ENCODE measurements at places on chromosomes 12 and 14. TPM values are rescaled to one million over a fixed set of nuclear protein-coding genes. Genes with fewer than 3 reads are reported as not detected.
A peak's percentile ranks its signal among the peaks of the same experiment; 100 is the strongest.

GRCh38 chr12:56119361-56119796, 1.3 kb downstream of the ZC3H10 start:
- DNase-seq = peak; percentile 73

- DNase-seq = no peak
These were observed 46.9 kb downstream of the C14orf132 start for GRCh38 chr14:96086032-96086431.

DNA sequence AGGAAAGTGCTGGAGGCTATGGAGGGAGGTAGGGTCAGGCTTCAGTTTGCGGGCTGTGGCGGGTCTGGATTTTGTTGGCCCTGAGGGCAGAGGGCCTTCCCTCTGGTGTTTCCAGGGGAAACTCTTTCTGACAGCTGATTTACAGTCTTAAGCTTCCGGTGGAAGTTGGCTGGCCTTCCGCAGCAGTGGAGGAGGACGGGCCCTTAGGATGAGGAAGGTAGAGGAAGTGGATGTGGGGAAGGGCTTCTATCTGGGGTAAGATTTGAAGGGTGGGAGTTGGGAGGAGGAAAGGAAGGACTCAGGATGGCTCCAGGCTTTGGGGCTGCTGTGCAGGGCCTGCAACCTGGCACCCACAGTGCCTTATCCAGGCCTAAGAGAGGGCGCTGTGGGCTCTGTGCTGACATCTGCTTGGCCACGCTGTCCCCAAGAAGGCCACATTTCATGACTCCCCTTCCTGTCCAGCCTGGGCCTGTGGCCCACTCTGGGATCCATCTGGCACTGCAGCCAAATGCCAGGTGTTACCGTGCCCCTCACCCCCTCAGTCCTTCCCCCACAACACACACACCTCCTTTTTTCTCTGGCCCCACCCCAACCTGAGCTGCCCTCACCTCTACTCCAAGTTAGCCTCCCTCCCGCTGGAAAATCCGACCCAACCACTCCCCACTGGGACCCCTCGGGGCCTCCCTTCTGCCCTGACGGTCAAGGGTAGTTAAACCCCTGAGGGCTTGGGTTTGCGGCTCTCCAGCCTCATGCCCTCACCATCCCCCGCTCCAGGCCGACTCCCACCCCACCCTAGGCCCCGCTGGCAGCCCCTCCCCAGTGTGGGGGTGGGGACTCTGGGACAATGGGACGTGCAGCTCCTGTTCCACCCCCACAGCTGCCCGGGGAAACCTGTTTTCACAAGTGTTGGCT, 7.7 kb upstream of the PPP1R13B start:
- DNase-seq = no peak

DNA sequence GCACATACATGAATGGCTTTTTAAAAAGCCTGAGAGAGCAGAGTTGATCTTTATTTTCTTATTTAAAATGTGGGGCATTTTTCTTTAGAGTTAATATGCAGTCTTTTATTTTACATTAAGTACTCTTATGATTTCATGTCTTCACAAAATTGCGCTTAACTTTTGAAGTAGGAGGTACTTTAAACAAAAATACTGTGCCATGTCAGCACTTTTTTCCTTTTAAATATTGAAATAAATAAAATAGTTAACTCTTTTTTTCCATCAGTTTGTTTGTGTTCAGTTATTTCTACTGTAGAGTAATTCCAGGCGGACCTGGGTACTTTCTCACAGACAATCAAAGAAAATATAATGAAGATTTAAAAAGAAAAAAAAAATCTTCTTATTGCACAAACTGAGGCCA, 231.7 kb downstream of the DPF3 start:
- DNase-seq = no peak

DNA sequence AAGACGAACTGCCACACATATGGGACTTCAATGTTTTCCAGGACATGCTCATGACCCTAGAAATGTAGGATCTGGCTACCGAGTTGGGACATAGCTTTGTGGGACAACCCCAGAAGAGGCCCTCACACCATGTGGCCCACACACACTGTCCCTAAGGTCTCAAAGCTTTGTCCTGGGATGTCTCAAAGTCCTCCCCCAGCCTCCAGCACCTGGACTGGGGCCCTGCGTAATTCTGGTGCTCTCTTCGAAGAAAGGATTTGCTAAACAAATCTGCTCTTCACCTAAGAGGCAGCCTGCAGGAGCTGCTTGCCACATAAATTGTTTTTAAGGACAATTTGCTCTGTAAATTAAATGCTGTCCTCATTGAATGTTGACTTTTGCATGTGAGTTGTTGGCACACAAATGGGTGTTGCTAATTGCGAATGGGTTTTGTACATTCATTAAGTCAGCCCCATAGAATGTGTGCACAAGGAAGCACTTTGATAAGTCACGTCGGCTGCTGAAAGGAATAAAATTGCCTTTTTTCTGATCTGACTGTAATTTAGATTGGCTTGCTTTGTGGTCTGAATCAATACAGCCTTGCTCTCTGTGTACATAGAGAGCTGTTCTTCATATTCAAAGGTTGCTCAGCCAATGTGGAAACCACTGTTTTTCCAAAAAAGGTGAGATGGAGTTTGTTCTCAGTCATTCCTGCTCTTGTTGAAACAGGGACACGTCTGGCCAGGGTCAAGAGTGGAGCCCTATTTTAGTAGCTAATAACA, 161.6 kb upstream of the PWP1 start:
- no peak for DNase-seq

GRCh38 chr14:90534091-90534837, 137.4 kb downstream of the CALM1 start:
- no peak for DNase-seq

GRCh38 chr14:33776871-33777270, 174.0 kb downstream of the EGLN3 start:
- DNase-seq = no peak

DNA sequence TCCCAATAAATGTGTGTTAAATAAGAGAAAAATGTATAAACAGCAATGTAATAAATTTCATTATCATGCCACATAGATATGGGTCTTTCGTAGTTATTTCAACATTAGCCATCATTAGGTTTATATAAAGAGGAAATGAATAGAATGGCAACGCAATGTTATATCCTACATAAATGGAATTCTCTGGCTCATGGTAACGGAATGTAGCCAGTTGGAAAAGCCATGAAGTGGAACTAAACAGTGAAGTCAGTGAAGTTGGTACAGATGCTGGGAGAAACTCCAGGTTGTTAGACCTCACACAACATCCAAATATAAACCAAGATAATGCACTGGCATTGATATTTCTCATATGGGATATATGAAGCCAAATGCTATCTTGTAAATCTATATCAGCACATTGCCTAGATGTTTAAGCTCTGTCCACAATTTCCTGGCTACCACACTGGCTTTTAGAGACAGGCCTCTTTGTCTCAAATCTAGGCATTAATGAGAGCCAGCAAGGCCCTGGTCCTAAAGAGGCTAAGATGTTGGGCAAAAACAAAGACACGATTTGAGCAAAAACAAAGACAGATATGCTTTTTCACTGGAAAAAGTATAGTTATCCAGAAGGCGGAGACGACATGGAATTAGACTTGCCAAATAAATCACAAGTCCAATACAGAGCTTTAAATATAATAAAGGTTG, 861.0 kb downstream of the RPS29 start:
- DNase-seq = no peak

GRCh38 chr14:84288781-84289180, 1241.2 kb upstream of the FLRT2 start:
- DNase-seq = no peak

GRCh38 chr12:124441443-124442194, 125.8 kb downstream of the NCOR2 start:
- no peak for DNase-seq

DNA sequence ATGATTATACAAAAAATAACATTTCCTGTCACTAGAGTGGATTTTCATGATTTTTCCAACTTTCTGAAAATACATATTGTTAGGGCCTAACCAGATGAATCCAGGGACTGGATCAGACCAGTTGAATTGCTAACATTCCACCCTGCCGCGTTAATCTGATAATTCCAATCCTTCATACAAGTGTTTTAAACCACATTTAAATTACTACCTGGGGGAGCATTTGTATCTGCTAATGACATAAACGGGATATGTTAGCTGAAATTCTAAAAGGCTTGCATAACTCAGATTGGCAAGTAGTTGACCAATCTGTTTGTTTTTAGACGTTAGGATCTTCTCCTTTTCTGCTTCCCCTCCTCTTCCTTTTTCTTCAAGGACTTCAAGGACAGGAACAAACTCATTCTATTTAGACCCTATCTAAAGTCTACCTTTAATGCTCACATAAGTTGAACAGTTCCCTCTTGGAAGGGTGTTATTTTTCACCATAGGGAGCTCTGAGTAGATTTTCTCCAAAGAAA, 239.0 kb downstream of the ADAMTS20 start:
- DNase-seq = no peak

DNA sequence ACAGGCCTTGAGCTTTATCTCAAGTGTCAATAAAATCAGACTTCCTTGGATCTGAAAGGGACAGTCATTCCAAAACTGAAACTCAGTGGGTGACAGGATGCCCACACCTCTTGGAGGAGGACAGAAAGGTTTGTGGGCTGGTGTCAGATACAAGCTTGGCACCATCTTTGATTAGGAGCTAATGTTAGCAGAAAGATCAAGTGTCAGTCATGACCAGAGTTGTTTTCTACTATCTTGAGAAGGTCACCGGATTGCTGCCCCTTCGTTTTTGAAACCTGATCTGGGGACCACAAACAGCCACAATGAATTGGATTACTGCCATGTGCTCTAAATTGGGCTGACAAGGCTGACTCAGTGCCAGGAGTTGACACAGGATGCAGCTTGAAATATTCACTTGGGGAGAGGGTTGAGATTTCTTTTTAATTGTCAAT, 88.3 kb downstream of the OTOGL start:
- peak; percentile 11 for DNase-seq

GRCh38 chr14:51093371-51094281, 1.3 kb downstream of the TRIM9 start:
- peak; percentile 69 for DNase-seq

GRCh38 chr12:66189889-66190288, 875 bp downstream of the IRAK3 start:
- DNase-seq = no peak

GRCh38 chr14:40365305-40365704, 933.1 kb upstream of the FBXO33 start:
- DNase-seq = no peak

TEX22 gene
- total RNA-seq = 0.90 TPM

TEDC1 gene
- 44.8 TPM for total RNA-seq

RIC8B gene
- total RNA-seq = 9.9 TPM
